CD8-positive, alpha-beta memory T cell (primary cell): ENCODE measurements at places on chromosomes 12 and 14. TPM values are rescaled to one million over a fixed set of nuclear protein-coding genes. Genes with fewer than 3 reads are reported as not detected.

The PITPNM2 gene
- 1.8 TPM for polyA plus RNA-seq

DNA sequence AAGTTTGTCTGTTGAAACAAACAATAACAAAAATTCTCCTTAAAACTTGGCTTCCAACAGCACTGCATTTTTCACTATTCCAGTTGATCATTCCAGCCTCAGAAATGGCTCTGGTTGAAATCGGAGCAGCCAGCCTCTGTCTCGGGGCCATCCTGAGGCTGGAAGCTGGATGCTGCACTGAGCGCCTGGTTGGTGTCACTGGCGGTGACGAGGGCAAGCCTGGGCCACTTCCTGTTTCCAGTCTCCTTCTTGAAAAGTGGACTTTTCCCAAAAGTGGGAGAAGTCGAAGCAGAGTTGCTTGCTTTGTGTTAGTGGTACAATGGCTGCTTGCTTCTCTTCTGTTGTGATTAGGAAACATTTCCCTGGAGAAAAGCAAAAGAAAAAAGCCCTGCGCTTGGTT is 48.7 kb downstream of the CCDC92 start:
- no peak for DNase-seq

The AQP6 gene
- not detected for polyA plus RNA-seq

- no peak for DNase-seq
Measured at GRCh38 chr12:32885831-32886230, 10.7 kb downstream of the PKP2 start.

The SYNDIG1L gene
- polyA plus RNA-seq = not detected

DNA sequence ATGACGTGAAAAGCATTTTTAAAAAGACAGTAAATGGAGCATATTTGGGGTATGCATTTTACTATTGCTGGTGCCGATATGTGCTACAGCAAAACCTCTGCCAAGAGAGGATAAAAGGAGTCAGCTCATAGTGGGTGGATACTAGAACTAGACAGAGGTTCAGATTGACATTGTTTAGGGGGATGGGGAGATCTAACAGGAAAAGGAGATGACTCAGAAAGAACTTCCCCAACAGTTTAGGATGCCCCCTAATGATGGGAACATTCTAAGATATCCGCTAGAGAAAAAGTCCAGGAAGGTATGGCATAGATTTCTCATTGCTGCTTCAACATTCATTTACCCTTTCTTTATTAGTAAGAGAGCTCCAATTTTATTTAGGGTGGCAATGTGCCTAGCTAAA is 110.5 kb upstream of the CLEC14A start:
- no peak for DNase-seq

The KCNK13 gene
- not detected for polyA plus RNA-seq

- DNase-seq = no peak
Measured at GRCh38 chr14:92917041-92917940, 5.7 kb upstream of the CHGA start.

DNA sequence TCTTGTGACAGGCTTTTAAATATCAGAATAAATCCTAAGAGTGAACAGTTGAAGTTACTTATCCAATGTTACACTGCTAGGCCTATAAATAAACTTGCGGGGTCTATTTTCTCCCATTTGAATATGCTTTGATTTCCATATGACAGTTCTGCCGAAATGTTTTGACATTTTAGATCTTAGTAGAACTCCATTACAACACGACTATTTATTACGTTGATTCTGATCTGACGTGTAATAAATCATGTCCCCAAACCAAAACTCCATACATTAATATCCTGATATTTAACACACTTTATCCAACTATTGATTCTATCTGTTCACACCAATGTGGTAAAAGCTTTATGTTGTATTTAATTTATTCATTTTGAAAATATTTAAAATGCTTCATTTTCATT is 16.1 kb upstream of the NEMF start:
- no peak for DNase-seq

The SLC7A8 gene
- 0.51 TPM for polyA plus RNA-seq
